Stromal cell of bone marrow (primary cell): ENCODE measurements at places on chromosomes 6 and 20.

- no peak for DNase-seq
Observed at GRCh38 chr6:127637830-127638409, 60.9 kb downstream of the C6orf58 start.

GRCh38 chr6:104955491-104955890, 1.4 kb upstream of the LIN28B start:
- DNase-seq = no peak

DNA sequence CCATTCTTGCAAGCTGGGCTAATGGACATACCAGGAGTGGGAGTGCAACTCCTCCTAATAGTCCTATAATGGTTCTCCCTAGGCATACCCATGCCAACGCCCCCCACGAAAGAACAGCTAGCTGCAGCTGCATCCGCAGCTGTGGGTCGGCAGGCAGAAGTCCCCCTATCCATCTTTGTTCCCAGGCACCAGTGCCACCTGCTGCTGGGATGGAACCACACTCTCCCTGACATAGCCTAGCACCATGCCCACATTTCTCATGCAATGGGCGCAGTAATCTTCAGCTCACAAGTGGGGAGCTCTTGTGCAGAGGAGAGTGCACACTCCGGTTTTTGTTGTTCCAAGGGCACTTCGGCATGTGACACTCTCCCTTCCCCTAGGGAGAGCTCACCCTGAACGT, 567.8 kb downstream of the GRIK2 start:
- no peak for DNase-seq

DNA sequence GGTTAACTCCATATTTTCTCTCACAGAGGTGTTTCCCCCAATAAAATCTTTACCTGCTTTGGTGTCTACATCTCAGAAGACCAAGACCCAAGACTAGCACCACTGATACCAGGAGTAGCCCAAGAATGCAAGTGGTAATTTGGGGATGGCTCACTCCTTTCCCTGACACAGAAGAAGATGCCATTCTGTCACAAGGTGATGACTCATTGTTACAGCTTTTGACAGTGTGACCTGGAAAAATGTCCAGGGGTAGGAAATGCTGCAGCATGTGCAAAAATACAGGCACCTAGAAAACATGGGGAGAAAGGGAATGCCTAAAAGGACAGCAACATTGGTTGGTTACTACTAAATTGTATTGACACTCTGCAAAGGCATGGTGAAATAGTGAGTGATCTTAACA, 254.0 kb upstream of the GJE1 start:
- no peak for DNase-seq

DNA sequence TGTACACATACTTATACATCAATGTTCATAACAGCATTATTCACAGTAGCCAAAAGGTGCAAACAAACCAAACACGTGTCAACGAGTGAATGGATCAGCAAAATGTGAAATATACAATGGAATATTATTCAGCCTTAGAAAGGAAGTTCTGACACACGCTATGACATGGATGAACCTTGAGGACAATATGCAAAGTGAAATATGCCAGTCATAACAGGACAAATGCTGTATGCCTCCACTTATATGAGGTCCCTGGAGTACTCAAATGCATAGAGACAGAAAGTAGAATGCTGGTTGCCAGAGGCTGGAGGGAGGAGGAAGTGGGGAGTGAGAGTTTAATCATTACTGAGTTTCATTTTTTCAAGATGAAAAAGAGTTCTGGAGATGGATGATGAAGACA, 37.8 kb upstream of the IGF2R start:
- DNase-seq = no peak

DNA sequence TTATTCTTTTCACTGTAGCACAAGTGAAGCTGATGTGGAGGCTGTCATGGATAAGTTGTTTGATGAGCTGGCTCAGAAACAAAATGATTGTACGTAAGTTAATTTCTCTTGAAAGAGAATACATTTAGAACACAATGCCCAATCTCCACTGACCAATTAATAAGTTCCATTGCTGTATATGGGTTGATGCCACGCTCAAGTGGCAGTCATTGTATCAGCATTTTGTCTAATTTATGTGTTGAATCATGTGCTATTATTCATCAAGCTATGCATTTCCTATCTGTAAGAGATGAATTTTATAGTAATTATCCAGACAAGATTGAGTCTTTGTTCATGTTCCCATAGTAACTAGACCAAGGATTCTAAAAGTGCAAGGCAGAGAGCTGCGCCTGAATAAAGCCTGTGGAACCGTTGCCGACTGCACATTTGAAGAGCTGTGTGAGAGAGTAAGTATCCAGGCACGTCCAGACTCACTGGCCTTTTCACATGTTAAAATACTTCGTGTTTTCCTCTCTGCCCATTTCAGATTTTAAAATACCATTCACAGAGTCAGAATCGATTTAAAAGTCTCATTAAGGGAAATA, 83.8 kb upstream of the FOXO3 start:
- no peak for DNase-seq

DNA sequence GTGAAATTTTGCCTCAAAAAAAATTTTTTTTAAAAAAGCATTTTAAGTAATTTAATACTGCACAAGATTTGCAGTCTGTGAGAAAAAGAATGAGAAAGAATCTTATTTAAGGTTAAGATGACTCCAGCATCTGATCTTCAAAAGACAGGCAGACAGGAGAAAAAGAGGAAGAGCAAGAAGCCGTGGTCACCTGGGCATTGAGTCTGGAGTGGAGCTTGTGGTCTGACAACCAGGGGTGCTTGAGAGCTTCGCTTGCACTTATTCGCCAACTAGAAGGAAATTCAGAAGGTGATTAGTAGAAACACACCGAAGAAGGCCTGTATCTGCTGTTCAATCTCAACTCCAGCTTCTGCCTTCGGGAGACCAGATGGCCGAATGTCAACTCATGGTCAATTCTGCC, 75.9 kb downstream of the MYLK4 start:
- DNase-seq = no peak

DNA sequence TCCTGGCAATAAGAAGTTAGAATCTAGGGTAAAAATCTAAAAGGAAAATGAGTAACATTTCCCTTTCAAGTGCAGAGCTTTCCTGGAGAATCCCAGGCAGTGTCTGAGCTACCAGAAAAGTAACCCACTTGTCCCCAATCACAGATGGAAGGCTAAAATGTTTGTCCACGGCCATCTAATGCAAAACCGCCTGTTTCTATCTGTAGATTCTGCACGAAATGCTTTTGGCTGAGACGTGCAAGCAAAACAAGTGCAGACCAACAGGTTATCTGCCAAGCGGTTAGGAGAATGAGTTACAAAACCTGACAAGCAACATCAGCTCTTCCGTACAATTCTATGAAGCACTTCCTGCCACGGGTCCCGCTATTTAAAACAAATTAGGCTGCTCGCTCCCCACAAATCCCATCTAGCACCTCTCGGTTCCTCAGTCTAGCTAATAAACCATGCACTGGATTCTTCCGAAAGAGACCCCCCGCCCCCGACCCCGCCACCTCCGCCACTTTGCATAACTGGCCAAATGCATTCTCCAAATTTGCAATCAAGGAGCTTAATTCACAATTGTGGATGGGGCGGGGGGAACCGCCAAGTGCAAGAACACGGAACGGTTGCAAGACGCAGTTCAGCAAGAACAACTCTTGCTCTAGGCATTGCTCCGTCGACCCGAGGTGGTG, 1.4 kb downstream of the ELOVL5 start:
- no peak for DNase-seq

- DNase-seq = no peak
Observed at GRCh38 chr20:64049878-64050260, 430 bp upstream of the SOX18 start.

GRCh38 chr20:15772826-15773225, 800.4 kb downstream of the KIF16B start:
- no peak for DNase-seq

GRCh38 chr20:9144643-9145042, 75.8 kb downstream of the PLCB4 start:
- no peak for DNase-seq

GRCh38 chr20:34675561-34675960, 1.3 kb downstream of the PIGU start:
- no peak for DNase-seq

DNA sequence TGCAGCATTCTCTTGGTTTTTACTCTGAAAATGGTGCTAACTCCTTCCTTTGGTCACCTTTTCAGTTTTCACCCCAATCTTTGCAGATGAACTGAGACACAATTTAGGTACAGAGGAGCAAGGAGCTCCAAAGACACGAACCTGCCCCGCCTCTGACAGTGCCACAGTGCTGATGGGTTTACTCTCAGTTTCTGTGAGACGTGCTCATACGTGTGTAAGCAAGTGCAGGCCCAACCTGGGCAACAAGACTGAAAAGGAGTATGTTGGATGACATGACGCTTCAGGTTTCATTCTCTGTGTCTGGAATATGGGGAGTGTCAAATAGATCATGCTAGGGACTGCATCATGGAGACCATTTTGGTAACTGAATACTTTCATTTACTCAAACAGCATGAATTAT, 334.3 kb upstream of the QKI start:
- no peak for DNase-seq

DNA sequence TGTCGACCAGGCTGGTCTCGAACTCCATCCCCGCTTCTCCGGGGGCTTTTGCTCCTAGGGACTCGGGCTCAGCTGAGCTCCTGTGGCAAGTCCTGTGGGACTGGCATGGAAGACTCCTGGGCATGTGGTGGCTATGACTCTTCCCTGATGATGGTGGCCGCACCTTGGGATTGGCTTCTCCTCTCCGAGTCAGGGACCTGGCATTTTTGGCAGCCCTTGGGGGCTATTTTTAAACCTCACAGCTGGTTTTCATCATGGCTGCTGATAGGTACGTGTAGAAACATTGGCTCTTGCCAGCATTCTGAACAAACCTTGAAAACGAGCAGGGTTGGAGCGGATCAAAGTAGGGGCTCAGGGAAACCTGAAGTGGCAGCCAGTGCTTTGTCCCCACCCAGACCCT, 54.1 kb downstream of the RBM38 start:
- no peak for DNase-seq

DNA sequence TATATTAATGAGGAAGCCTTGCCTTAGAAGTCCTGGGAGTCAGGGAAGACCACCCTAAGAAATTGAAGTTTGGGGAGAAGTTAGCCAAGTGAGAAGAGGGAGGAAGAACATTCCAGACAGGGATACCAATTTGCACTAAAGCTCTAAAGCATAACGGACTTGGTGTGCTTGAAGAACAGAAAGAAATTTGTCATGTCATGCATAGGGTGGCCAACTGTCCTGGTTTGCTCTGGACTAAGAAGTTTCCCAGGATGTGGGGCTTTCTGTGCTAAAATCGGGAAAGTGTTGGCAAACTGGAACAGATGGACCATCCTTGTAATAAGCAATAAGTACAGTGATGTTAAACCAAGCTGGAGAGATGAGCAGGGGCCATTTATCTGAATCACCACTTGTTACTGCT, 217.6 kb downstream of the ZNF217 start:
- DNase-seq = no peak

DNA sequence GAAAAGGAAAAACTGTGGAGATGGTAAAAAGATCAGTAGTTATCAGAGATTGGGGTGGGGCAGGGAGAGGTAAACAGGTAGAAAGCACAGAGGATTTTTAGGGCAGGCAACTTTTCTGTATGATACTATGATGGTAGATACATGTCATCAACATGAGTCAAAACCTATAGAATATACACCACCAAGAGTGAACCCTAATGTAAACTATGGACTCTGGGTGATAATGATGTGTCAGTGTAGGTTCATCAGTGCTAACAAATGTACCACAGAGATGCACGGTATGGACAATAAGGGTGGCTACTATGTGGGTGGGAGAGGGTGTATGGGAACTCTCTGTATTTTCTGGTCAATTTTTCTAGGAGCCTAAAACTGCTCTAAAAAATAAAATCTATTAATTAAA, 18.5 kb downstream of the PACSIN1 start:
- DNase-seq = no peak

- DNase-seq = no peak
Observed at GRCh38 chr6:107817784-107818183, 6.3 kb downstream of the SCML4 start.

DNA sequence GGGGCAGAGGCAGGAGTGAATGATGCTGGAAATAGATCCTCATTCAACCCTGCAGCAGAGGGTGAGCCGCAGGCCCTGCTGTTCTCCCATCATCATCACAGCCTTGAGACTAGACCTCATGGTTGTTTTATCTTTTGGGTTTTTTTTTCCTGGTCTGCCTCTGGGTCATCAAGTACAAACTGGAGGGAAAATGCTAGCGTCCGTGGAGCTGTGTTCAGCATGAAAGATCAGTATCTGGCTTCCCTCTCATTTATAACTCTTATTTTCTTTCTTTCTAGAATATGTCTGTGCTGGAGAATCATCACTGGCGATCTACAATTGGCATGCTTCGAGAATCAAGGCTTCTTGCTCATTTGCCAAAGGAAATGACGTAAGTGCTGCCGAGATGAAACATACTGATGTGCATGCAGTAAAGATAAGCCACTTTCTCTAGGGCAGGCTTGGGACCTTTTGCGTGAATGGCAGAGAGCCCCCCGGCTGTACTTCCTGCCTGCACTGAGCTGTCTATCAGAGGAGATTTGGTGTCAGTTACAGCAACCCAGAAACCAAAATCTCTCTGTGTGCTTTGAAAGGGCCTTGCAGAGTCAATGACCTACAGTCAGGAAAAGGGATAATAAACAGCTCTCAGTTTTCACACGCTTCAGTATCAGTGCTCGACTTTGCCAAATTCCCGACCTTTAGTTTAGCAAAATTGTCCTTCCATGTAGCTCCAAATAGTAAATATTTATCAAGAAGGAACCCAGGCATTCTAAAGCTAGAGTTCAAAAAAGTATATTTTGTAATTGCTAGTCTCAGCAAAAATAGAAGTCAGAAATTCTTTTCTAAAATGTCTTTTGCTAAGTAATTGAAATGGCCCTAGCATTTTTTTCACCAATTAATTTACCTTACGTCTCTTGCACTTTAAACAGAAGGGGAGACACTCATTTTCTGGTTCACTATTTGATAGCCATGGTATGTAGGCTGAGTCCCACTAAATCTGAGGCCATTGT, 76.3 kb downstream of the MTFR2 start:
- no peak for DNase-seq

- DNase-seq = no peak
Observed at GRCh38 chr6:65546894-65547293, 160.1 kb downstream of the EYS start.

GRCh38 chr20:59247731-59248684, 52.4 kb upstream of the EDN3 start:
- DNase-seq = peak; percentile 2

GRCh38 chr20:62785393-62785792, 10.9 kb upstream of the MRGBP start:
- DNase-seq = no peak

GRCh38 chr6:36586606-36587005, 7.6 kb upstream of the SRSF3 start:
- DNase-seq = no peak

DNA sequence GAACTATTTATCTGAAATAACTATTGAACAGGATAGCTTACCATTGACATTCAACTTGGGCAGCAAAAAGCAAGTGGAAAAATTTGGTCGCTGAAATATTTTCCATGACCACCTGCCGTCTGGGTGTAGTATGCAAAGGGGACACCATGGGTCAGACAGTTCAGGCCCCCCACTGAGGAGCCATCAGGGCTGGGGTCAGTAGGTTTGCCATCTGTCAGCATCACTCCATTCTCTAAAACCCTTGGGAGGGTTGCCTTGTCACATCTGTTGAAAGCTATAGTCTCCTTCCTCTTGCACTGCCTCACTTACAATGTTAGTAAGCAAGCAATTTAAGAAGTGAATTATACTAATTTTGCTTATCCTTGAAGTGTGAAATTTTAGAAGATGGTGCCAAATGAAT, 44.9 kb downstream of the NRN1 start:
- DNase-seq = no peak

- DNase-seq = no peak
Observed at GRCh38 chr20:22346716-22347115, 237.7 kb downstream of the FOXA2 start.
